Progenitor cell of endocrine pancreas (in vitro differentiated cells): ENCODE measurements at places on chromosomes 4 and X.

- DNase-seq, result no peak
- H3K27me3 ChIP-seq, result no peaks in the 10 kb centered on the region
- no peak overlapping the region for H3K4me3 ChIP-seq
- H3K4me1 ChIP-seq, result peaks cover 23% of the 10 kb centered on the region
These were observed 15.4 kb downstream of the HMGB2 start for GRCh38 chr4:173318648-173319211.

- peaks cover 3% of the 10 kb centered on the region for H3K4me1 ChIP-seq
- peaks cover 3% of the 10 kb centered on the region for H3K36me3 ChIP-seq
- no peaks in the 10 kb centered on the region for H3K27me3 ChIP-seq
- no peak overlapping the region for H3K4me3 ChIP-seq
These were observed 5.6 kb downstream of the MSANTD1 start for GRCh38 chr4:3254302-3255131.

DNA sequence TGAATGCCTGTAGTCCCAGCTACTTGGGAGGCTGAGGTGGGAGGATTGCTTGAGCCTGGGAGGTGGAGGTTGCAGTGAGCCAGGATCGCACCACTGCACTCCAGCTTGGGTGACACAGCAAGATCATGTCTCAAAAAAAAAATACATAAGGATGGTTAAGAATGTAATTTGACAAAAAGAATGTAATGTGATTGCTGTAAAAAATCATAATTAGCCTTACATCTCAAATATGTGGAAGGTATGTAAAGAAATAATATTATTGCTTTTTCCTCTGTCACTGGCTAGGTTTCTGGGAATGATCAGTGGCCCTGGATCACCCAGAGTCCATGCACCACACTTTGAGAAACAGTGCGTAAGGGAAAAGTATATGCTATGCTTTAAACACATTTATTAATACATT, 106.1 kb upstream of the C1GALT1C1 start:
- DNase-seq, result no peak
- no peaks in the 10 kb centered on the region for H3K27me3 ChIP-seq
- H3K4me3 ChIP-seq, result no peak overlapping the region
- no peak overlapping the region for H3K27ac ChIP-seq
- no peaks in the 10 kb centered on the region for H3K4me1 ChIP-seq

DNA sequence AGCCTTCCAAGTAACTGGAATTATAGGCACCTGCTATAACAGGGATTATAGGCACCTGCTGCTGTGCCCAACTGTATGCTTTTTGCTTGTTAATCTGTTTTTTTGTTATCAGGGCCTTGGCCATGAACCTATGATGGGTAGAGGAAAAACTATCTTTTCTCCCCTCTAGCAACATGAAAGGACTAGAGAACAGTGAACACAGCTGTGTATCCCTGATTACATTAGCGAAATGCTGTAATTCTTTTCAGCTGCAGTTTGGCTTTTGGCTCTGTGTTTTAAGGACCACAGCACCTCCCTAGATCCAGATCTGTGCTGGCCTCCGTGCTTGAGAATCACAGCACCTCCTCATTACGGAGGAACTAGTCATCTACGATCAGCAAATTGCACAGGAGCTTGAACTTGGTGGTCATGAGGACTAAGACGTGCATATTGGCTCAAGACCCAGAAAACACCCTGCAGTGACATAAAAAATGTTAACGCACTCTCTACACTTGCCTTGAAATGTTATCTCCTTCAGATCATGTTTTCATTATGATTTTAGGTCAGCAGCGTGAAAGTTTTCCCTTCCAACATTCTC, 57.7 kb upstream of the S100G start:
- DNase-seq, result no peak
- H3K27ac ChIP-seq, result no peak overlapping the region
- H3K4me3 ChIP-seq, result no peak overlapping the region
- no peaks in the 10 kb centered on the region for H3K4me1 ChIP-seq
- H3K27me3 ChIP-seq, result no peaks in the 10 kb centered on the region
- peaks cover 62% of the 10 kb centered on the region for H3K36me3 ChIP-seq

- no peak for DNase-seq
- no peaks in the 10 kb centered on the region for H3K36me3 ChIP-seq
- no peak overlapping the region for H3K4me3 ChIP-seq
- H3K4me1 ChIP-seq, result no peaks in the 10 kb centered on the region
- H3K27ac ChIP-seq, result no peak overlapping the region
These were observed 102.9 kb upstream of the ARSJ start for GRCh38 chr4:114082348-114082747.

GRCh38 chr4:150952167-150952845, 62.8 kb downstream of the LRBA start:
- peaks cover 34% of the 10 kb centered on the region for H3K36me3 ChIP-seq
- peaks cover 13% of the 10 kb centered on the region for H3K4me1 ChIP-seq
- H3K4me3 ChIP-seq, result no peak overlapping the region
- H3K27me3 ChIP-seq, result no peaks in the 10 kb centered on the region
- H3K27ac ChIP-seq, result no peak overlapping the region

DNA sequence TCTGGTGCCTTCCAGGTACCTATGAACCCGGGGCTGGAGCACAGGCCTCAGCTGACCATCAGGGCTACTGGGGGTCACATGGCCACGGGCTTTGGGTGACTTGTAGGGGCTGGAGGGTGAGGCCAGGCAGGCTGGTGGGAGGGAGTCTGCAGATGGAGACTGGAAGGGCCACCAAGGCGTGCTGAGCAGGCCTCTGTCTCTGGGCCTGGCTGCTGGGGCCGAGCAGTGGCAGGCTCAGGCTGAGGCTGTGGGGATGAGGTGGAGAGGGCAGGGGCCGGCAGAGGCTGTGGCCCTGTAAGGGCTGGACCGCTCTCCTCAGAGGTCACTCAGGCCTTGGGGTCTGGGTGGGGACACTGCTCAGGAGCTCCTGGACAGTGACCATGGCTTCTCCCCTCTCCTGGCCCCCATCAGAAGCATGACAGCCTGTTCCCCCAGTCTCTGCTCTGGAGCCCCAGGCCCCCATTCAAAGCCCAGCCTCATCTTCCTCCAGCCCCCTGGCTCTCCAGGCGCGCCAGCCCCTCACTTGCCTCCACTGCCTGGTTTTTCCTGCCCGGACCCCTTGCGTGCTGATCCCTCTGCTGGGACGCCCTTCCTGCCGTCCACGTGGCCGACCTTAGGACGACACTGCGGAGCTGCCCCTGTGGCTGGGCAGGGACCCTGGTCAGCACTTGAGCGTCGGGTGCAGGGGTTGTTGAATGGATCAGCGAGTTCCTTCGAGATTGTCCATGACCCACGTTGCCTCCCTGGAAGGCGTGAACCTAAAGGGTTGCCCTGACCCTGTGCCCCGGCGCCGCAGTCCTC, 11.1 kb upstream of the NAT8L start:
- peaks cover 5% of the 10 kb centered on the region for H3K36me3 ChIP-seq
- peaks cover 9% of the 10 kb centered on the region for H3K27me3 ChIP-seq
- no peak overlapping the region for H3K27ac ChIP-seq
- H3K4me3 ChIP-seq, result no peak overlapping the region
- no peak for DNase-seq

DNA sequence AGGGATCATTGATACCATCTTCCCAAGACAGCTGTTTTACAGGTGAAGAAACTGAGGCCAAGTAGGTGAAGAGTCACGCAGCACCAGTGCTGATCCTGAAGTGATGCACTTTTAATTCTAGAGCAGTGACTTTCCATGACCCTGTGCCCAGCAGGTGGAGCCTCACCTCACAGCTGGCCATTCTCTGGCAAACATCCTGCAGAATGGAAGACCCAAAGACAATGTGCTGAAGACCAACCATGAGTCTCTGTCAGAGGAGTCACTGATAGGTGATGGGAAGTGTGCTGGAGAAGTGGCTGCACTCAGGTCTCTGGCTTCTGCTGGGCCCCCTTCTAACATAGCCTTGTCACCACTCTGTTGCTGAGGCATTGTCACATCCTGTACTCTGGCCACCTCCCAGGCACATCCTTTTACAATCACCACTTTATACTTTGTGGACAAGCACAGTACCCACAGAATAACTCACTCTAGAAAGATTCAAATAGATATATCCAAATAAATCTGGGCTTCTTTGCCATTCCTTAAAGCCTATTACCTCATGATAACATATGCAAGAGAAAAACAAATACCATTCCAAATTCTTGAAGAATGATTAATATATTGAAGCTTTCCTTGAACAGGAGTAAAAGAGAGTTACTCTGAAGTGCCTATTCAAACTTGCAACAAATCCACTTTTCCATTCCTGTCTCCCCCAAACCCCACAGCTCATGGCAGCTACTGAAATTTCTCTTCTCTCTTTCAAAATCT, 64.1 kb upstream of the SCOC start:
- H3K27me3 ChIP-seq, result peaks cover 10% of the 10 kb centered on the region
- no peak for DNase-seq
- no peak overlapping the region for H3K27ac ChIP-seq

GRCh38 chr4:188958346-188958745, 819.1 kb downstream of the TRIML1 start:
- no peaks in the 10 kb centered on the region for H3K36me3 ChIP-seq
- no peak overlapping the region for H3K4me3 ChIP-seq

DNA sequence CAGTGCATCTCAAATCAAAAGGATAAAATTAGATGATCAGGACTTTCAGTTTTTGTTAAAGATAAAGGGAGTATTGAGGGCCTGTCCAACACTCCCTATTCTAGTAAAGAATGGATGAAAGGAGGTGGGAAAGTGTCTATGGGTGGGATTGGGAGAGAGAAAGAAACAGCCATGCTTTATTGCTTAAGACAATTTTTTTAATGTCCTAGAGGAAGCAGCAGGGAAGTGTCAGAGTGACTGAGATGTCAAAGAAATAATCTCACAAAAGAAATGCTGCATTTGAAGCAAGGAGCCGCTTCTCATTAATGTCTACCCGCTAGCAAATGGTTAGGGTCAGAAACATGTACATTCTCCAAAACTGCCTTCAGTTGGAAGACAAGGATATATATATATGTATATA, 117.4 kb upstream of the GALNT7 start:
- DNase-seq, result no peak
- no peaks in the 10 kb centered on the region for H3K36me3 ChIP-seq
- H3K4me1 ChIP-seq, result peaks cover 13% of the 10 kb centered on the region
- no peak overlapping the region for H3K27ac ChIP-seq
- no peaks in the 10 kb centered on the region for H3K27me3 ChIP-seq

GRCh38 chr4:182492423-182492822, 249.2 kb downstream of the TENM3 start:
- H3K27me3 ChIP-seq, result no peaks in the 10 kb centered on the region
- H3K27ac ChIP-seq, result no peak overlapping the region
- H3K36me3 ChIP-seq, result peaks cover 1% of the 10 kb centered on the region
- no peak for DNase-seq
- H3K4me1 ChIP-seq, result peaks cover 8% of the 10 kb centered on the region
- H3K4me3 ChIP-seq, result no peak overlapping the region

DNA sequence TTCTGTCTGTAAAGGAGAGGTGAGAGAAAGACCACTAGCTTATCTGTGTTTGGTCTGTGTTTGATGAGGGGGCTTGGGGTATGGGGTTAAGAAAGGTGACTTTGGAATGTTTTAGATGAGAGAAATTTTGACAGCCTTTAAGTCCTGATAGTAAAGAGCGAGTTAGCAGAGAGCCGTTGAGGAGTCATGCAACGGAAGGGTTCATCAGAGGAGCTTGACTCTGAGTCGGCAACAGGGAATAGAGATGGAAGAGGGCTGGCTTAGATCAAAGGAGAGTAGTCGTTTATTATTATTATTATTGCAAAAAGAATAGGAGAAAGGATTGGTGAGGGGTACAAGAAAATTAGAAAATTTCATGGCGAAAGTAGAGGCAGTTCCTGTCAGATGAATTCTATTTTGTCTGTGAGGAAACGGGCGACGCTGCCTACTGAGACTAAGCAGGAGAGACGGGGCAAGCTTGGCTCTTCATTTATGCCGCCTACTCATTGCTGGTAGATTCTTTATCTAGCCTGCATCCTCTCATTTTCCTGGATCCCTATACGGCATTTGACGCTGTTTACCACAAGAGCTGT, 473 bp upstream of the VAMP7 start:
- peaks cover 5% of the 10 kb centered on the region for H3K4me1 ChIP-seq
- DNase-seq, result no peak
- H3K4me3 ChIP-seq, result peak overlapping the region; percentile 91
- H3K27ac ChIP-seq, result peak overlapping the region; percentile 2
